Stimulated activated CD4-positive, alpha-beta T cell treated with anti-CD3 and anti-CD28 coated beads, Interleukin-4, amount 100 ng/mL, for 1 hour (primary cell): ENCODE measurements at places on chromosomes 1 and 21.

DNA sequence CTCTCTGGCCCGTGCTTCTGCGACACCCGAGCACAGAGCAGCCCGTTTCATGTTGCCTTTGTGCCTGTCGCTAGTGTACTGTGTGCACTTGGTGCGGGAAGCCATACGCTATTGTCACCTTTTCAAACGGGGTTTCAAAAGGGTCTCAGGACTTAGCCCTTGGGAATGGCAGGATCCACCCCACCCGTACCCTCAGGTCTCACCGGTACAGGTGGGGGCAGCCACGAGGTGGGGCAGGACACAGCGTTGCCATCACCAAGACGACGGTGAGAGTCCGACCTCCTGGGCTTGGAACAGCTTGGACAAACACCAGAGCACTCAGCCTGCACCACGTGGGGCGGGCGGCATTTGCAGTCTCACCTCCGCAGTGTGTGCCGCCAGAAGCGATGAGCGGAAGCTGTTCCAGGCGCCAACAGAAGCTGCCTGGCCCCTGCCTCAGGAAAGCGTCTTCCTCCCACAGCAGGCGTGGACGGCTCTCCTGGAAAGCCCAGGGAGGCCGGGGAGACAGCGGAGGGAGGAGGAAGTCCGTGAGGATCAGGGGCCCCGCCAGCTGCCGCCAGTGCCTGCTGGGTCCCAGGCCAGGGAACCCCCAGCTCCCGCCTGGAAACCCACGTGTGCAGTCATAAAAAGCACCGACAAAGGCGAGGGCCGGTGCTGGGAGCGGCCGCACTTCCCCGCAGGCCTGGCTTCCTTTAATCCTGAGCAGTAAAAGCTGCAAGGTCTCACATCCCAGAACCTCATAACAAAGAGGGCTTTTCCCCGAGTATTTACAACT, 131.3 kb upstream of the ARHGEF16 start:
- DNase-seq, result no peak

- DNase-seq, result no peak
These were observed 40.6 kb upstream of the CFHR3 start for GRCh38 chr1:196734006-196734405.

- no peak for DNase-seq
These were observed 19.1 kb downstream of the OLFML3 start for GRCh38 chr1:113998361-113998760.

DNA sequence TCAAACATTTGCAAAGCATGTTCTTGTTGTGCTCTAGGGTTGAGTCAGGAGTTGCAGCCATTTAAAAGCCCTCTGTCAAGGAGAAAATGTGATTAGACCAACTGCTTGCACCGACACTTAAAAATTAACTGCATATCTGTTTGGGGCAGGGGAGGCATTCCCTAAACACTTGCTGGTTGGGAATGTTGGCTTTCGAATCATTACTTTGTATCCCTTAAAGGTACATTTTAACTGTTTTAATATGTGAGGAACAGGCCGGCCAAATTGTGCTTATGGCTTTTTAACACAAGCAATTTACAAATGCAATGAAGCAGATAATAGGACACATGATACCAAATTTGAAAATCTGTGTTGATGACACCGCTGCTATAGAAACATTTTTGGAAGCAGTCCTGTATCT, 159.1 kb downstream of the LHX8 start:
- DNase-seq, result no peak

DNA sequence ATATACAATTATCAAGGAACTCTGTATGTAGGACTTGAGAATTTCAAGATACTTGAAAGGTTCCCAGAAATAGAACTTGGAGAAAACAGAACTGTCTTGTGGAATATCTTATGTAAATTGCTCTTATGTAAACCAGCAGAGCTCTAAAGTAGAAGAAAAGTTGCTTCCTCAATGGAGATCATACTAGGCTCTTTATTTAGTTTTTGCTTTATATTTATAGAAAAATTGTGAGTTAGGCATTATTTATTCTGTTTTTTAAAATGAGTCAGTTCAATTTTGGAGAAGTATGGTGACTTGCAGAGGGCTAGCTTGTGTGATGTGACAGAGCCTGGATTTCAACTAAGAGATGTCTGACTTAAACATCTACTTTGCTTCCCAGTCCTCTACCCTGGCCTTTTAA, 40.4 kb downstream of the ATP6V1G3 start:
- no peak for DNase-seq

- no peak for DNase-seq
These were observed 43.0 kb downstream of the PPP2R5A start for GRCh38 chr1:212328248-212328647.

- no peak for DNase-seq
These were observed 122.3 kb upstream of the ADAR start for GRCh38 chr1:154730259-154730658.

DNA sequence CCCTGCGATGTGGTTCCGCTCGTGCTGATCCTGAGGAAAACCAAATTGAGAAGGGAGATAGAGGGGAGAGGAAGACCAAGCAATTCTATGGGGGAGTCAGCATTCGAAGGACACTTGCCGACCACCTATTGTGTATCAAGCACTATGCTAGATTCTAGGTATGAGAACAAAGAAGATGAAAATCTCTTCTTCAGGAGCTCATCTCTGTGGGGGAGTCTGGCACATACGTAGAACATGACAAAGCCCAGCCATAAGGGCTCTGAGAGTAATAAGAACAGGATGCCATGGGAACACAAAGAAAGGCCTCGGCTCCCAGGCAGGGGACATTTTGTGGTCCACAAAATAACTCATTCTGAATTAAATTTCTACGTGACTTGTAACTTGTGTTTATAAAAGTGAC, 83.7 kb downstream of the WLS start:
- DNase-seq, result no peak

DNA sequence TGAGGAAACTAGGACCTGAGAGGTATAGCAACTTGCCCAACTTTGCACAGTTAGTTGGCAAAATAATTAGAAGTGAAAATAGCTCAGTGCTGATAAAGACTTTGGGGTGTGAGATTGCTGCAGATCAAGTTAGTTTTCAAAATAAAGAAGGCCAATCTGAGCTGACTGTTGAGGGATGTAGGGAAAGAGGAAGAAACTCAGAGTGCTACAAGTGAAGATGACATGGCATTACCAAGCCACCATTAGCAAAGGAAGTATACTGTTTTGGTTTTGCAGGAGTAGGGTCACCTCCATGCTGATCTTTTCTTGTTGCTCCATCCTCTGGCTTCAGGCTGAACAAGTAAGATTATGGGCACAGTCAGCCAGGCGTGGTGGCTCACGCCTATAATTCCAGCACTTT, 78.7 kb upstream of the ADAM30 start:
- no peak for DNase-seq

- no peak for DNase-seq
These were observed 12.2 kb upstream of the TRNAU1AP start for GRCh38 chr1:28540651-28541050.

GRCh38 chr21:33386222-33386784, 16.9 kb upstream of the IFNGR2 start:
- no peak for DNase-seq

DNA sequence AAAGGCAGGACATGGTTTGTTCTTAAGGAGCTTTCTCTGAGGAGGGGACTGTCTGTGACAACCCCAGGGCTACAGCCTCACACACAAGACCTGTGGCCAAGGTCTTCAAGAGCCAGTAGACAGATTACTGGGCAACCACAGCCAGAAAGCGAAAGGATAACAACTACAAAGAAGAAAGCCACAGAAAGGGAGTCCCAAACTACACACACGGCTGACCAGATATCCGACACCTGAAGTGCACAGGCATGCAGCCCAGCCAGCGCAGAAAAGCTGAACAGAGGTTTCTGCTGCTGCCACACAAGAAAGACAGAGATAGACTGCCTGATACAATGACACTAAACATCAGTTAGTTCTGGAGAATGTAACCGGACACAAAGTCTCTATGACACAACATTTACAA, 21.4 kb upstream of the NADK start:
- DNase-seq, result no peak

GRCh38 chr21:43269440-43269839, 100.6 kb downstream of the CRYAA start:
- peak; percentile 36 for DNase-seq

DNA sequence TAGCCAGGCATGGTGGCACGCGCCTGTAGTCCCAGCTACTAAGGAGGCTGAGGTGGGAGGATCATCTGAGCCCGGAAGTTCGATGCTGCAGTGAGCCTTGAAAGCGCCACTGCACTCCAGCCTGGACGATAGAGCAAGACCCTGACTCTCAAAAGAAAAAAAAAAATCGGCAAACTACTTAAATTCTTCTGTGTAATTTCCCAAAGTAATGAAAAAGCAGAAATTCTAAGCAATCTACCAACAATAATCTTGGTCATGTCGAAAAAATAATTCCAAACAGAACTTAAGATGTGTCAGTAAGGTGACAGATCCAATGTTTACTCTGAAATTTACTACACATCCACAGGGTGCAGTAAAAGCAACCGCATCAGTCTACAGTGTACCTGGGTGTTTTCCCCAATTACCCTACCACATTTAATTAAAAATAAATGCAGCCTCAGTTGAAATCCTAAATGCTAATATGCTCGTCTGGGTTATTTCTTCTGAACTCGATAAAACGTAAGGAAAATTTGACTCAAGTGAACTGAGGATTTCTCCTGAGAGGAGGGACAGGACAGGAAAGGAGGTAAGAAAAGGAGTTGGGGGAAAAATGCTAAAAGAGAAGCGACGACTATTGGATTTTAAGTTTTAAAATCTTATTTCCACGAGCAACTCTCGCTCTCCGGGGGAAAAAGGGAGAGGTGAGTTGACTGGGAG, 801 bp downstream of the EPRS1 start:
- no peak for DNase-seq

DNA sequence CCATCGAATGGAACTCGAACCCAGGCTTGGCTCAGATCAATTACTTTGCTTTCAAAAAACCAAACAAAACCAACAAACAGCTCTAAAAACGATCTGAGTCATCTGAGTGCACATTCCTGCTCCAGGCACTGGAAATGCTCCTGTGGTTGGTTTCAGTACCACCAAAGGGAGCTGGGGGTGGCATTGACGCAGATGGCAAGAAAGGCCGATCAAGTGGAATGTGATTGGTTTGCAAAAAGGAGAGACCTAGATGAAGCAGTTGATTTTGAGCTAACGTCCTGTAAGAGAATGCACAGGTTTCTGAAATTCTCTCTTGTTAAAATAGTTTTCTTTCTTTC, 39.5 kb downstream of the PIK3CD start:
- no peak for DNase-seq

- no peak for DNase-seq
These were observed 251.1 kb upstream of the JUN start for GRCh38 chr1:59034925-59035324.

- no peak for DNase-seq
These were observed 190.5 kb downstream of the HS2ST1 start for GRCh38 chr1:87104945-87105344.

DNA sequence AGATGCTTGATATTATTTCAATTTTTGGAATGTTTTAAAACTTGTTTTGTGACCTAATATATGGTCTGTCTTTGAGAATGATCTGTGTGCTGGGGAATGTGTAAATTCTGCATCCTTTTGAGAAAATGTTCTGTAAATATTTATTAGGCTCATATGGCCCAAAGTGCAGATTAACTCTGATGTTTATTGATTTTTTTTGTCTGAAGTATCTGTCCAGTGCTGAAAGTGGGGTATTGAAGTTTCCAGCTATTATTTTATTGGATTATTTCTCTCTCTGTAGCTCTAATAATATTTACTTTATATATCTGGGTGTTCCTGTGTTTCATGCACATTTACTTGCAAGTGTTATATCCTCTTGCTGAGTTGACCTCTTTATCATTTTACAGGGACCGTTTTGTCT, 1397.2 kb downstream of the PLA2G4A start:
- no peak for DNase-seq

DNA sequence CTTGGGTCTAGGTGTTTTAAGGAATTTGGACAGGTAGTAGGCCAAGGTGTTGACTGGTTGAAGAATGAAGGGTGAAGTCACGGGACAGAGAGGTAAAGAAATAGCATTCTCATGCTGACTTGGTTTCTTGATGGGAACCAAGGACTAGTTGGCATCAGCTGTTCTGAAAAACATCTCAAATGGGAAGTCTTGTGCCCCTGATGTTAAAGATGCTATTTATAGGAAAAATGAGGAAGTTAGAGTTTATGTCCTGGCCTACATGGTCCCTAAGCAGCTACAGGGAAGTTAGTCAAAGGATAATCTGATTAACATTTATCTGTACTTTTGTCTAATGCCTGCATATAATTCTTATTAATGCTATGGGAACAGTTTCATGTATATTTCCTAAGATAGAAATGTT, 262.4 kb downstream of the HHIPL2 start:
- DNase-seq, result no peak

DNA sequence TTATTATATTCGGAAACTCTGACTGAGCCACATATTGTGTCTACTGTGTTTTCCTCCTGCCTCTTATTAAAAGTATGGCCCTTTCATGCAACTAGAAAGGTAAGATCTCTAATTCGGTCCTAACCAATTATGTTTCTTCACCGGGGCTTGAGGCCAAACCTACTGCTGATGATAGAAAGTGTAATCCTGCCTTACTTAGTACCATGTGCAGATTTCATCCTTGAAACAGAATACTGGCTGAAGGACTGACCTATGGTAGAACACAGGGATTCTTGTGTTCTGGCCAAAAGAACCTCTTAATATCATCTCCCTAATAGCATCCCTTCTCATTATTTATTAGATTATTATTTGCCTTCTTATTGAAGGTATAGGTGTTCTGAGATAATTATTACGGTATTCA, 72.6 kb downstream of the TOR3A start:
- no peak for DNase-seq

- no peak for DNase-seq
These were observed 119.0 kb upstream of the USP24 start for GRCh38 chr1:55334160-55334559.

GRCh38 chr21:42108554-42109340, 37.6 kb downstream of the UMODL1 start:
- DNase-seq, result no peak
